ENCODE measurements at places on chromosomes 13 and 19.

DNA sequence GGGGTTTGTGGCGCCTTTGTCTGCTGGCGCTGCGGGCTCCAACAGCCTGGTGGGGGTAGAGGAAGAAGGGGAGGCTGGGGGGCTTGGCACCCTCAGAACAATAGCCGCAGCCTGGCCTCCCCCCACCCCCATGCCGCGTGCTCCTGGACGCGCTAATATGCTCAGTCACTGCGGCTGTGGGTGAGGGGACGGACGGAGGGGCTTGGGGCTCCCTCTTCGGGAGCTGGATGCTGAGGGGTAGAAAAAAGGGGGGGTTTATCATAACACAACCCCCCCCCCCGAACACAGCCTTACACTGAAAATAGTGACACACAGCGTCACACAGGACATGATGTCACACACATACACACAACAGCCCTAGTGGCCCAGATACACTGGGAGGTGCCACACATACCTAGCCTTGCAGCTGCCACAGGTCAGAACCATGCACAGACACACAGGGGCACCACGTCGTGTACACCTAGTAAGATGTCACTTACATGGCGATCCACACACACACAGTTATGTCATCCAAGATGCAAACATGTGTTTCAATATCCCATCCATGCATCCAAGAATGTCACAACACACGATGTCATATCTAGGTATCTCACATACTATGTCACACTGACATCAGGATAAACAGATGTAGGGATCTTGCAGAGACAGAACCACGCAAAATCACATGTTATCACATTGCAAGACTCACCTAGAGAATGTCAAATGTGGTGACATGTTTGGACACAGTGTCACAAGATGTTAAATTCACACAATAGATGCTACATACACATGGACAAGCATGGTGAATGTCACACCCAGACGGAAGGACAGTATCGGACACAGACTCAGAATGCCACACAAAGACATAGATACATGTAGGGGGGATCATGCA is 806 bp downstream of the MAST1 start:
- no peak for DNase-seq

DNA sequence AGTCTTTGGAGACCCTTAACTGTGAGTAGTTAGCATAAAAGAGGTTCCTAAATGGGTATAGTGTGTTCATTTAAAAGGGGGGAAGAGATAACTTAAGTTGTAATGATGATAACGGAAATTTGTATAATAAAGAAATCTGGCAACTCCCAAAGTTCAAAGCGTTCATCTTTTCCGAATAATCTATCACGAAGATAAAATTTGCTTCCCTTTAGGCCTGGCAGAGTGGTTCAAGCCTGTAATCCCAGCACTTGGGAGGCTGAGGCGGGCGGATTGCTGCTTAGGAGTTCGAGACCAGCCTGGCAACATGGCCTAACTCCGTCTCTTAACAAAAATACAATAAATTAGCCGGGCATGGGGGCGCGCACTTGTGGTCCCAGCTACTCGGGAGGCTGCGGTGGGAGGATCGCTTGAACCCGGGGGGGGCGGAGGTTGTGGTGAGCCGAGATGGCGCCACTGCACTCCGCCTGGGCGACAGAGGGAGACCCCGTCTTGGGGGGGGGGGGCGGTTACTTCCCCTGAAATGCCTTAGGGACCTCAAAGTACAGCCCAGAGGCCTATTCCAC is 934 bp downstream of the N4BP2L2 start:
- DNase-seq, result no peak

DNA sequence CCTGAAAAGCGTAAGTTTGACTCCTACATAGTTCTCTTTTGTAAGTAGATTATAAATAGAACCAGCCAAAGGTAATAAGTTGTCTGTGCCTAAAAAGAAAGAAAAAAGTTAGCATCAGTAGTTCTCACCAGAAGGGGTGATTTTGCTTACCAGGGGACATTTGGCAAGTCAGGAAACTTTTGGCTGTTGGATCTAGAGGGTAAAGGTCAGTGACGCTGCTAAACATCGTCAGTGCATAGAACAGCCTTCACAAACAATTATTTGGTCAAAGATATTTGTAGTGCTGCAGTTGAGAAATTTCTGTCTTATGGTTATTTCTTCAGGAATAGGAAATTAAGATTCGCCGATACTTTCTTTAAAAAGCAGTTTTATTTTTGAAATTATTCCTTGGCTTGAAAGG is 2.0 kb downstream of the USPL1 start:
- DNase-seq, result no peak

- DNase-seq, result no peak
These were observed 8.3 kb downstream of the CDC37 start for GRCh38 chr19:10395003-10395402.

GRCh38 chr13:31896427-31896826 is 135.1 kb upstream of the FRY start:
- DNase-seq, result no peak

GRCh38 chr13:108682714-108683113 is 53.3 kb downstream of the MYO16 start:
- no peak for DNase-seq

DNA sequence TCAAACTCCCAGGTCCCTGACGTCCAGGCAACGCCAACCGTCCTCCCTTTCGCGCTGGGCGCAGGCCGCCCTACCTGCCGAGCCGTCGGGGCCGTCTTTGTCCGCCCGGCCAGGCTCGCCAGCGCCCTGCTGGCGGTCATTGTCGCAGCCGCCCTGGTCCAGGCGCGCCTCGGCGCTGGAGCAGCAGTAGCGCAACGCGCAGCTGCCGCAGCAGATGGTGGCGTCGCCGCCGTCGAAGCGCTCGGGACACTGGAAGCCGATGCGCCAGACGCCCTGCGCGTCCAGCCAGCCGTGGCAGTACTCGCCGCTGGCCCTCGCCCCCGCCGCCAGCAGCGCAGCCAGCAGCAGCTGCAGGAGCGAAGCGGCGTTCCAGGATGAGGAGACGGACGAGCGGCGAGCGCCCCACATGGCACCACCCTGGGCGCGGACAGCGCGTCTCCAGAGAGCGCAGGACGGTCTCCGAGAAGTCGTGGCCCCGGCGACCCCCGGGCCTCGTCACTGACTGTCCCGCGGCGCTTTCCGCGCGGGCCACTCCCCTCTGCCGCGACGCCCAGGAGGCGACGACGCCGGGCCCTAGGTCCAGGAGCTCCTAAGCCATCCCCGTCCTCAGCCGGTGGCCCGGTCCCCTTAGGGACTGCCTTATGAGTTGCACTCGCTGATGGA is 1.1 kb downstream of the SHISA2 start:
- DNase-seq, result no peak

GRCh38 chr13:37752146-37752545 is 117.4 kb downstream of the TRPC4 start:
- no peak for DNase-seq

DNA sequence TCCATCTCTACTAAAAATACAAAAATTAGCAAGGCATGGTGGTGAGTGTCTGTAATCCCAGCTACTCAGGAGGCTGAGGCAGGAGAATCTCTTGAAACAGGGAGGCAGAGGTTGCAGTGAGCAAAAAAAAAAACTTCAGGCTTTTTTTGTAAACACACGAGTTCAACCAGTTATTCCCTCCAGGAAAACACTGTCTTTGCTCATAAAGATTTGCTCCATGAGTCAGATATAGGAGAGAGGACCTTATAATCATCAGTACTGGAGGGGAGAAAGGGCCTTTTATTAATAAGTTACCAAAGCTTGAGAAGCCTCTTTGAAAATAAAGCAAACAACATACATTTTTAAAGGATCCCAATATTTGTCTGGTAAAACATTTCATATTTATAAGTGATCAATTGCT is 110.7 kb downstream of the EFNB2 start:
- no peak for DNase-seq

DNA sequence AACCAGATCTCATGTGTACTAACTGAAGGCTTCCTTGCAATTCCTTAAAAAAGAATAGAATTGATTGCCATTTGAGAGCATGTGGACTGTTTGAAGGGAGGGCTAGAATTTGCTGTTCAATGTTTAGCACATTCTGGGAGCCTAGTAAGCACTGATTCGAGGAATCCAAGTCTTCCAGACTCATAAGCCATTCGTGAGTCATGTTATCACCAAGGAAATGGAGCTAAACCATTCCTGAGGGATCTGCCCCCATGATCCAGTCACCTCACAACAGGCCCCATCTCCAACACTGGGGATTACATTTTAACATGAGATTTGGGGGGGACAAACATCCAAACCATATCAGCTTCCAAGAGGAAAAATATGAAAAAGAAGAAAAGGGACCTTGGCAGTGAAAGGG is 276.4 kb downstream of the KCNRG start:
- no peak for DNase-seq

GRCh38 chr13:110677731-110678545 is 28.0 kb downstream of the CARS2 start:
- DNase-seq, result no peak

GRCh38 chr13:42028113-42028799 is 20.2 kb upstream of the DGKH start:
- no peak for DNase-seq

- DNase-seq, result no peak
These were observed 6.7 kb downstream of the MLLT1 start for GRCh38 chr19:6272913-6273600.

DNA sequence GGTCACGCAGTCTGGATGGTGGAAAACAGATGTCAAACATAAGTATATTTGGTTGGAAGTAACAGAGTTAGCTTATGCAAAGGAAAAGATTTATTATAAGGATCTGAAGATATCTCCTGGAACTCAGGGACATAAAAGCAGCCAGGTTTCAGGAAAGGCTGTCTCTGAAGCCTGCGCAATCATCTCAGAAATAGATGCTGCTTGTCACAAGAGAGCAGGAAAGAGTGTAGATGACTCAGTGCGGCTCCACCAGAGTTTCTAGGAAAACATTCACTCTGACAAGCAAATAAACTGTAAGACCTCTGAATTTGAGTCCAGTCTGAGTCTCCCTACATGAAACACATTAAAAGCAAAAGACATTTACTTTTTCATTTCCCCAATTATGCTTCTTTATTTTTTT is 220.4 kb upstream of the HTR2A start:
- DNase-seq, result no peak

GRCh38 chr13:109163037-109163379 is 533.6 kb downstream of the MYO16 start:
- no peak for DNase-seq

- DNase-seq, result no peak
These were observed 212.8 kb downstream of the FGF9 start for GRCh38 chr13:21883713-21884112.

DNA sequence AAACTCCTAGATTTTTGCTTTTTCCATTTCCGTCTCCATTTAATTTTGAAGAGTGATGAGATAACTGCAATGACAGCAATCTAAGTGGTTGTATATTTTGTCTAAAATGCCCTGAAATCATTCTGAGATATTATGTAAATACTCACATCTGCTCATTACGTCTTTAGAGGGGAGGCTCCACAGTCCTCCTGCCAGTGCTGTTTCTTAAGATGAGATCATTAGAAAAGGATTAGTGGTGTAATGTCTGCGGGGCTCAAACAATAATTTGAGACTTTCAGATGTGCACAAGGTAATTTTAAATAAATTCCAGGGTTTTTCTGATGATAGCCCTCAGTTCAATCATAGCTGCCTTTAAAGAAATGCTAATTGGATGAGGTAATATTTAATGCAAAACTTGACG is 437.9 kb downstream of the FOXO1 start:
- no peak for DNase-seq

DNA sequence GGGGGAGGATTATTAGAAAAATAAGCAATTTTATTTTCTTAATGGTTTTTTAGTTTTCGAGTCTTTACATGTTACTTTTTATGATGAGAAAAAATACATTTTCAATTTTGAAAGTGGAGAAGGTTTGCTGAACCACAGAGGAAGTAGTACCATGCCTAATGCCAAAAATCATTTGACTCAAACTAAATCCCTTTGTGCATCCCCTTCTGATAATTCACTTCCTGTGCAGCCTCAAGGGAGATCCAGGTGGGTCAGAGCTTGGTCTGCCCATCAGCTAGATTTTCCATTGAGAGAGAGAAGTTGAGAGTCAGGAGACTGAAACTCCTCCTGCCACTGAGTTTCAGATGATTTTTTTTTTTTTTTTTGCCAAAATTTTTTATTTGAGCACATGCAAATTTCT is 571.7 kb downstream of the LIG4 start:
- no peak for DNase-seq

GRCh38 chr13:33204130-33204927 is 81.2 kb downstream of the STARD13 start:
- no peak for DNase-seq

- DNase-seq, result no peak
These were observed 65.1 kb downstream of the KCNRG start for GRCh38 chr13:50080203-50080910.

DNA sequence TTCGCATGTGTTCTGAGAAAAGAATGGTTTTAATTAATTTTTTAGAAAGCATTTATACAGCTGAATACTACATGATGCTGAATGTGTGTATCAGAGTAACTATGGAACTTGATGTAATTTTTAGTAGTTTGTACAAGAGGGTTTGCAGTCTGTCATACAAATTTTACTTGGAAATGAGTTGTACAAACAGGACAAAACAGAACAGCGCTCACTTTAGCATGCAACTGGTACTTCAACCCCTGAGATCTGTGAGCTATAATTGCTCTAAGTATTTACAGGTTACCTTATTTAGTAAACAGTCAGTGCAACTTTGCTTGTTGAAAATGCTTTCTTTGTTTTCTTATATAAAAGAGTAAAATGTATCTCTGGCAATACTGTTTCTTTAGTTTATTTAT is 706 bp downstream of the TNFRSF19 start:
- no peak for DNase-seq

DNA sequence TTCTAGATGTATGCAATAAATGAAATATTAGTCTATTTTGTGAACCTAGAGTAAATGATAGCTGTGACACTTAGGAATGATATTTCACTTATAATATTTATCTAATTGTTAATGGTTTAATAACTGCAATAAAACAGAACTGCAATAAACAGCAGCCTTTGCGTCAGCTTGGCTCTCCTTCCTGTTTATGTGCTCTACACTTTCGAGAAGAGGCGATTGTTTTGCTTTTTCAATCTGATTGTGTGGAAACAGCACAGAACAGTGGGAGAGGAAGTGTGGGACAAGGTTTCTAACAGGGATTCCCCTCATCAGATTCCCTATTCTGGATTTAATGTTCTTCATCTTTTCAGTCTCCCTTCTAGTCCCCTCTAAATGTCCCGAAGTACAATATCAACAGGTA is 17.3 kb upstream of the TRPC4 start:
- no peak for DNase-seq

DNA sequence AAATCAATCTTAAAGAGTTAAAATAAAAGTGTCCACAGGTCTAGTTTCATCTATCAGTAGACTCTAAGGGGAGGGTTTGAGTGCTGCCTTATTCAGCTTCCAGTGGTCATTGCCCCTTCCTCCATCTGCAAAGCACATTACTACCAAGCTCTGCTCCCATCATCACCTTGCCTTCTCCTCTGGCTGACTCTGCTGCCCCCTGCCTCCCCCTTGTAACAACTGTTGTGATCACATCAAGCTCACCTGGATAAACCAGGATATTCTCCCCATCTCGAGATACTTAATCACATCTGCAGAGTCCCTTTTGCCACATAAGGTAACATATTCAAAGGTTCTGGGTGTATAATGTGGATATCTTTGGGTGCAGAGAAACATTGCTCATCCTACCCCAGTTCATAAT is 43.3 kb upstream of the GPC6 start:
- no peak for DNase-seq

- DNase-seq, result no peak
These were observed 885 bp downstream of the MLNR start for GRCh38 chr13:49220856-49221589.

GRCh38 chr19:16470541-16470910 is 1.2 kb downstream of the EPS15L1 start:
- no peak for DNase-seq
